MCF 10A (cell line): ENCODE measurements at places on chromosomes 5 and 9. TPM values are rescaled to one million over a fixed set of nuclear protein-coding genes. Genes with fewer than 3 reads are reported as not detected.

ARL10 gene
- 1.1 and 1.3 TPM in 2 replicates for total RNA-seq

SH3PXD2B gene
- 34.1 and 42.3 TPM in 2 replicates for total RNA-seq

NDFIP1 gene
- 50.8 and 61.6 TPM in 2 replicates for total RNA-seq

GPX3 gene
- total RNA-seq = not detected in 2 replicates

PKD2L2 gene
- not detected in 2 replicates for total RNA-seq

PCDHA8 gene
- total RNA-seq = 0.25 TPM in 1 of 2 replicates, not detected in the other

FAM221B gene
- total RNA-seq = not detected in 2 replicates

ANXA1 gene
- 731 and 810 TPM in 2 replicates for total RNA-seq

LECT2 gene
- not detected in 2 replicates for total RNA-seq

BTNL8 gene
- total RNA-seq = not detected in 2 replicates

NRG2 gene
- total RNA-seq = 0.23 TPM in 1 of 2 replicates, not detected in the other

WDR38 gene
- total RNA-seq = not detected in 2 replicates

NEURL1B gene
- 4.8 and 7.6 TPM in 2 replicates for total RNA-seq

PSIP1 gene
- total RNA-seq = 55.3 and 57.8 TPM in 2 replicates

SAPCD2 gene
- 5.7 and 15.7 TPM in 2 replicates for total RNA-seq

TMEM215 gene
- total RNA-seq = not detected in 2 replicates

GRCh38 chr5:26031481-26031880 is 1006.9 kb downstream of the CDH9 start:
- DNase-seq = no peak

DNA sequence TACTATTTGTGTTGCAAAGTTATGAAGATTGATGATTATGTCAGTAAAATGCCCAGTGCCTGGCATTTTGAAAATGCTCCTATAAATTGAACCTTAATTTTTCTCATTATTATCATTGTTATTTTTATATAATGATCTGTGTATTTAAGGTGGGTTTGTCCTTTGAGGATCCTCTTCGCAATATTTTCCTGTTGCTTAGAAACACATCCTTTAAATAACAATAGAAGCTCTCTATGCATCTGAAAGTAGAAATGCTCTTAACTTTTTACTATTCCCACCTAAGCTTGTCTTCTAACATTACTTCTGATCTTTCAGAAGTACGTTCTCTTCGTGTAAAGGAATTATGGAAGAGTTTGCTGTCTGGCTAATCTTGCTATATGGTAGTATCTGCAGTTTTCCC is 214.7 kb upstream of the TLX3 start:
- DNase-seq = no peak

DNA sequence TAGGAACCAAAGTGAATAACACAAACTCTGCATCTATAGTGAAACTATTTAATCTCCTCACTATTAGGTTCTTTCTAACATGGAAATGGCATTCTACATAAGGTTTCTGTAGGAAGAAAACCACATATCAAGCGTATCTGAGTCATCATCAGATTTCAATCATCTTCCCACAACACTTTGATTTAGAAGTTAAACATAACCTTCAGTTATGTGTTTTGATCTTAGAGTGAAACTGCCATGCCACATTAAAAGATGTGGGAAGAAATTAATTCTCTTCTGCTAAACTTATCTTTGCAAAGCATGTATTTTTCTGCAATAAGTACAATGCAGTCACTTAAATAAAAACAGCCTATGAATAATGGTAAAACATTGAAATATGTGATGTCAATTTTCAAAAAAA is 55.0 kb downstream of the MEF2C start:
- DNase-seq = no peak

DNA sequence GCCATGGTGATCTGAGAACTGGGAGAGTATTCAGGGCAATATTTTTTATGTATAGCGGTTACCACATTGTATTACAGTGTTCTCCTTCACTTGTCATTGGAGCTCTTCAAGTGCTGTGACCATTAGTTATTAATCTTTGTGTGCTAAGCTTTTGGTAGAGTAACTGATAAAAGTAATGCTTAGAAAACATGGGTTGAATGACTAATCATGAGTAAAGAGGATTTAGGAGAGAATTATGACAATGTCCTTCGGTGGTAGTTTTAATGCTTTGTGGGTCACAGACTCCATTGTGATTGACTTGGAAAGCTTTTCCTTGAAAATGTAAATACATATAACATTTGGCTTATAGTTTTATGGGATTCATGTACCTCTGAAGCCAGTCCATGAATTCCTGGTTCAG is 21.4 kb downstream of the TGFBR1 start:
- DNase-seq = no peak

- peak; percentile 85 for DNase-seq
Observed at GRCh38 chr5:3320317-3320875, 275.2 kb upstream of the IRX1 start.

- DNase-seq = no peak
Observed at GRCh38 chr5:27130587-27130986, 92.2 kb upstream of the CDH9 start.

DNA sequence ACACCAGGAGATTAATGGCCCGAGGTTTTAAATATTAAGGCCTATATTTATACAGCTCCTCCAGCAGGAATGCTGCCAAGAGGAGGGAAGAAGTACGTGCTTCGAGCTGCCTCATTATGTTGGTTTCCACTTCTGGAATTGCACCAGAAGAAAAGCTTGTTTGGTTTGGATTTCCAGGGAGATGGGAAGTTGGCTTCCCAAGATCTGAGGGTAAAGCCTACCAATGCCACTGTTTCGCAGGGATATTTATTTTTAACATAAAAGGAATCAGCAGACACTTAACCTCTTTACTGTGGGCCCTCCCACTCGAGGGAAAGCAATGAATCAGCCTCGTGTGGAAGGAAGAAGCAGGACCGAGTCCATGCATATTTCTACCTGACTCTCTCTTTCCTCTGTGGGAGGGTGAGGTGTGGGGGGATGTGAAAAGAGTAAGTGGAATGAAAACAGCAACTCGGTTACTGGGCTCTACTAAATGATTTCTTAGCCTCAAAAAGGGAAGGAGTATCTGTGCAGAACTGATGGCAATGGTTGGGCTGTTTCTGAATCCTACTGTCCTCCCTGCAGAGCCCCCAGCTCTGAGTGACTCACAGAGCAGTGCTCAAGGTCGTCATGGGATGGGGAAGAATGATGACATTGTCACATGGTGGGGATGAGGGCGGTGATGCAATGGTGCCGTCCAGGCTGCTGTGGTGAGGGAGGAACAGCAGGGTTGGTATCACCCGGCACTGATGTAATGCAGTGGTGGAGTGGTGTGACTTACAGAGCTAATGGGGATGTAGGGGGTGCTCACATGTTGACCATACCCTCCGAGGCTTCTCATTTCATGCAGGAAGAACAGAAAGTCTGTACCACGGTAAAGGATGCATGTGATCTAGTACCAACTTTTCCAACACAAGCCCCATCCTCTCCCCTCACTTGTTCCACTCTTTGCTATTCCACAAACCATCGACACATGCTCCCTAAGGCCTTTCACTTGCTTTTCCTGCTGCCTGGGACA is 215.0 kb upstream of the PANK3 start:
- peak; percentile 27 for DNase-seq

GRCh38 chr5:99814321-99815063 is 720.7 kb upstream of the FAM174A start:
- no peak for DNase-seq

DNA sequence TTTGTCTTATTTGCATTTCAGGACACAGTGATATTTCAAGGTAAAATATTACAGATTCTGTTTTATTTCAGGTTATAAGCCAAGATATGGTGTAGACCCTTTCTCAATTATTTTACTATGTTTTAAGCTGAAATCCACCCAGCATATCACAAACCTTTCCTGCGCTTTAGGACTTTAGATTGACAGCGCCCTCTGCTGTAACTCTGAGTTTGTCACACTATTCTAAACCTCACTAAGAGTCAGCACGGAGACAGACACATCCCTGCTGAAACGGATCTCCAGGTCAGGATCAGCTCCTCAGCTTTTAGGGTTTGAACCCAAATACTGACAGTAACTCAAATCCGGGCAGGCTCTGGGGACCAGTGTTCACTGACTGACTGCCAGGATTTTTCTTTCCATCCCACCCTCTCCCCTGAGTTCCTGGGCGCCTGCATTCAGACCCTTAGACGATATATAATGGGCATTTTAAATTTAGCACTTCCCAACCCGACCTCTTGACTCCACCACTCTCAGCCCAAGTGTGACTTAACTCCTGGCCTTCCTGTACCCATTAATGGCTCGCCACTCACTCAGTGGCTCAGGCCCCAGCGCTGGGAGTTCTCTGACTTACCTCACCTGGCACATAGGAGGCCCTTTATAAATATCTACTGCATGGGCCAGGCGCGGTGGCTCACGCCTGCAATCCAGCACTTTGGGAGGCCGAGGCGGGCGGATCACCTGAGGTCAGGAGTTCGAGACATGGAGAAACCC is 33.5 kb downstream of the TLX3 start:
- peak; percentile 82 for DNase-seq

DNA sequence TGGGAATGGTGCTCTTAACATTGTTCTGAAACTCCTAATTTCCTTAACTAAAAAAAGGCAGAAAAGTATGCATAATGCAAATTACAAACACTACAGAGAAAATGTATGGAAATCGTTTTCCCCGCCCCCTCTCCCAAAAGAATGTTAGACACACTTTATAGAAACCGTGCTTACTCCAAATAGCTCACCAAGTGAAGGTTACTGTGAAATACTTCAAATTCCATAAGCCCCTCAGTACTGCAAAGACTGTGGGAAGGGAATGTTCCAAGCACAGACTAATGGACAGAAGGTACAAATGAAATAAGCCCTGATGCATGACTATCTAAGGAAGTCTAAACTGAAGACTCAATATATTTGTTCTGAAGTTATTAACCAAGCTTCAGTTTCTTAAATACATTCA is 12.5 kb downstream of the MAPKAP1 start:
- no peak for DNase-seq

GRCh38 chr5:61089351-61089750 is 72.9 kb downstream of the SMIM15 start:
- DNase-seq = no peak

- peak; percentile 17 for DNase-seq
Observed at GRCh38 chr5:39503155-39503554, 78.4 kb upstream of the DAB2 start.

DNA sequence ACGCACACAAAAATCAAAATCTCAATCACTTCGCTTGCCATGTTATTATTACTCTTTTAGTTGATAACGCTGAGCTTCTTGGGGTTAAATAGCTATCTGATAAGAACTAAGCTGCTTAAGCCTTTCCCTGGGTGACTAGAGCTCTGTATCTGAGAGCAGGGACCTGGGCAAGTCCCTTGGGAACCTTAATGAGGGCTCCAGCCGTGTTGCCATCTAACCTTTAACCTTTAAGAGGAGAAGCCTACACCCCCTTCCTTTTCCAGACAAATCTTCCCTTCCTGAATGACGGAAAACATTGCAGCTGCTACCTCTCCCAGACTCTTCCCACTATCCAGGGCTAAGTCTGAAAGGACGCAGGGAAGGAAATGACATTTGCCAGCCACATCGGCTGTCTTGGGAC is 216.5 kb upstream of the RAI14 start:
- no peak for DNase-seq

GRCh38 chr5:138611678-138612218 is 36.5 kb upstream of the HSPA9 start:
- peak; percentile 77 for DNase-seq

GRCh38 chr5:8417316-8418048 is 548.5 kb downstream of the MTRR start:
- DNase-seq = no peak

- peak; percentile 98 for DNase-seq
Observed at GRCh38 chr5:56350597-56351170, 117.6 kb upstream of the ANKRD55 start.

- no peak for DNase-seq
Observed at GRCh38 chr9:113790093-113790492, 86.0 kb upstream of the ZNF618 start.

DNA sequence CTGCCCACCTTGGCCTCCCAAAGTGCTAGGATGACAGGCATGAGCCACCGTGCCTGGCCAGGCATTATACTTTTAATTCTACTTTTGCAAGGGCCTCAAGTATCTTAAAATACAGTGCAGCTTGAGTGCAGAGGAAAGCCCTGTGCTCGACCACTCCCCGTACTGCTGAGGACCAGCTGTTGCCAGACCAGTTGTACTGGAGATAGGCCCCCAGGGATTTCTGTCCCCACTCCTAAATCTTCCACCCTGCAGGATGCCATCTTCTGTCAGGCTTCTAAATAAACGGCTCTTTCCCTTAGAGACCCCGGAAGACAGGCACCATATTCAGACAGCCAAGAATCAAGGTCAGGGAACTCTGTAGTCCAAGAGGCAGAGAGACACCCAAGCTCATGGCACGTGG is 16.6 kb upstream of the PSMD5 start:
- no peak for DNase-seq

- no peak for DNase-seq
Observed at GRCh38 chr5:168177831-168178450, 113.5 kb upstream of the WWC1 start.

GRCh38 chr9:10843151-10843550 is 230.3 kb upstream of the PTPRD start:
- DNase-seq = no peak

- DNase-seq = peak; percentile 98
Observed at GRCh38 chr5:5421961-5422818, at the start of gene ICE1. TSS of gene ICE1 (plus strand) at chr5:5422677. CDS start at chr5:5422916, 239 bp downstream.

DNA sequence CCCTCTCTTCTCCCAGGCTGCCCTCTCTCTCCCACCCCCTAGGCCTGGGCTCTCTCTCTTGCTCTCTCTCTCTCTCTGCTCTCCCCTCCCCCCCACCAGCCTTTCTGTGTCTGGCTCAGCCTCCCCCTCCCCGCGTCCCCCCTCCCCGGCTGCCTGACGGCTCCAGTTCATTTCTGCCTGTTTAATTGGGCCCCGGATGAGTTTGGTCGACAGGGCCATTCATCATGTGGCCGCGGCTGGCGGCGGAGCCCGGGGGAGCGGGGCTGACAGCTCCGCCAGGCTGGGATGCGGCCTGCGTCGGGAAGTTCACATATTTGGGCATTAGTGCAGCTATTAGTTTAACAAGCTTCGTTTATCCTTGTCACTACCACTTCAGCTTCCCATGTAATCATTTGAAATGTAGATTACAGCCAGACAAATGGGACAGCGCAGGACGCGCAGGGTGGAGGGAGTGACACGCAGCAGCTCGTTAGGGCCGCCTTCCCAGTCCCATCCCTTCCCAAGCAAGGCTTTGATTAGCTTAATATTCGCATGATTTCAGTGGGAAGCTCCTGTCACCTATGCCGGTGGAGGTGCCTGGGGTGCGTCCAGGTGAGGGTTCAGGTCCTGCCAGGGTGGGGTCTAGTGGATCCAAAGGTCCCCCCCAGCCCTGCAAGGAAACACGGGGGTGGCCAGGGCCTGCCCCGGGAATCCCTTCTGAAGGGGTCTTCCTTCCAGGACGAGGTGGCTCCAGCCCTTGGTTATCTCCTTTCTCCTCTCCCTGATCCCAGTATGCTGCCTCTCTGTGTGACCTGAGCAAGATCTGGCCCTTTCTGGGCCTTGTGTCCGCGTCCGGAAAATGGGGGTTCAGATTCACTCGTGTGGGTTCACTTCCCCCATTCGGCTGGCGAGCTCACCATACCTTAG is 214.8 kb downstream of the PAX5 start:
- DNase-seq = no peak

- DNase-seq = peak; percentile 67
Observed at GRCh38 chr5:77356740-77357139, 135.4 kb downstream of the WDR41 start.

- DNase-seq = no peak
Observed at GRCh38 chr5:10984021-10984715, 223.1 kb upstream of the DAP start.
